AG20443 (cell line): ENCODE measurements at places on chromosomes 12 and 14.

DNA sequence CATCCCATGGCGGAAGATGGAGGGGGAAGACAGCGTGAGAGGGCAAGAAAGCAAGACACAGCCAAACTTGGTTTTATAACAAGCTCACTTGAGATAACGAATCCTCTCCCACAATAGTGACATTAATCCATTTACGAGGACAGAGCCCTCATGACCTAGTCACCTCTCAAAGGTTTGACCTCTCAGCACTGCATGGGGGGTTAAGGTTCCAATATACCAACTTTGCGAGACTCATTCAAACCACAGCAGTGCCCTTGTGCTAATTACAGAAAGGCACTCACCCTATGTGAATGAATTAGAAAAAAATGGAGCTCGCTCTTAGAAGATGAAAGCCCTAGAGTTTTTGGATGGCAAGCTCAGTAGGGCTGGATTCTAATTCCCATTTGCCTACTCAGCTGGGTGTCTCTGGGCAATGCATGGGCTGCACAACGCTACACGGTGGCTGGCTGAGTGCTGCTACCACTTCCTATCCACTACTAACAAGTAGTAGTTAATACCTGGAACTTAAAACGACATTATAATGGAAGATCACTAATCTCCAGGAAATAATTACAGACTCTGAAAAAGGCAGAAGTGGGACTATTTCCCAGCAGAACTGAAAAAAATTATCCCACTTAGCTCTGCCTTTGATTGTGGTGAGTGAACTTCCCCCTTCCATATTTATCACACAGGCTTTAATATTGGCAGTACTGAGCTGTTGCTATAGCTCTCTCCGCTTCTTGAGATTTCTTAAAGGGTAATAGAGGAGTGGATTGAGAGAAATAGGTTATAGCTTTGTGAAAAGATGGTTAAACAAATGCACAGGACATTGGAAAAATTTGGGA is 27.5 kb downstream of the TESPA1 start:
- no peak for DNase-seq

DNA sequence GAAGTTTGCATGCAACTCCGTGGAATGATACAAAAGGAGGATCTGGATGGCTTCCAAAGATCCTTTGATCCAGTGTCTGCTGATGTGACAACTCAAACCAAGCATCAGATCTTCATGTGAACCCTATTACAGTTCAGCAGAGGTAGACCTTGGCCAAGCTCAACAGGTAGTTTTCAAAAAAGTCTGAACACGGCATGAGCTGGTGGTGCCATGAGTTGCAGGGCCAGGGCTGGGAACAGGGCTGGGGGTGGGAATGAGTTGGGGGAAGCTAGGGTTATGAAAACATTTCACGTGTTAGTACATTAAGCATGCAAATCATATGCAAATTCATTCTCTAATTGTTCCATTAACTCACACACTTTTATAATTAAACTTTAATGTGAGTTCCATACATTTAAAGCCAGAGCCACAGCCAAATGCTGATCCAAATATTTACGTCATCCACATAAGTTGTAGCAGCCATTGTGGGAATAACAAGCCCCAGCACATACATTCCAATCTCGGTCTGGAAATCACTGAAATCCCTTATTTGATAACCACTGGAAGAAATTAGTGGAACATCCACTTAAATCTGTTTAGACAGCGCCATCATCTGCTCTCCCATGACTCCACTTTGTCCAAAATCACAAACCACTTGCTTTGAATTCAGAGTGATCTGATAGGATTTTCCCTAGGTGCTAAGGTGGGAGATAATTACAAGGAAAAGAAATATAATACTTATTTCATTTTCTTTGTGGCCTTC is 158.5 kb downstream of the APAF1 start:
- peak; percentile 26 for DNase-seq

DNA sequence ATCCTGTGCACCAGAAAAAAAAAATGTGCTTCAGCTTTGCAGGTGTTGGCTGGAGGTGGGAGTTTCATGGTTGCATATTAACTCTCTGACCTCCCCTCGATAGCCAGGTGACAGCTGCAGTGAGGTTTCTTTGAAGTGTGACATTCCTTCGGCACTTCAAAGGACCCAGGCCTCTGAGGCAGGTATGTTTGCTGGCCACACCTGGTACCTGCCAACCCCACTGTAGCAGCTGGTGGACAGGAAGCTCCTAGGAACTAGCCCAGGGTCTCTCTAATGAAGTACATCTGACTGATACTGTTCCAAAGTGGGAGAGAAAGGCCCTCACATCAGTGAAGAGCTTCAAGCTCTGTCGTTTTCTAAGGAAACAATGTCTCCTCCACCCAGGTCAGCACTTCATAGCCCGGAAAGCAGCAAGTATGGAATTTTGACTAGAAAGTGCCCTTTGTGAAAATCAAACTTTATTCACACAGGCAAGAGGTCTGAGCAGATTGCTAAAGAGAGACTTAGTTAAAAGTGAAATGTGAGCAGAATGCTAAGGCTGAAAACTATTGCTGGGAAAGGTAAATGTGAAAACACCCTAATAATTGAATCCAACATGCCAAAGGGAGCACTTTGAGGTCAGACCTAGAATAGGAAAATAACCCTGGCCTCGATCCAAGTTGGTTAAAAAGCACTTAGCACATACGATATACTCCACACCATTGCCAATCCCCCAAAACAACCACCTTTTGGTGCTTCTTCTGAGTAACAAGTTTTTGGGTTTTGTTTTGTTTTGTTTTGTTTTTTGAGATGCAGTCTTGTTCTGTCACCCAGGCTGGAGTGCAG is 71.3 kb downstream of the PHLDA1 start:
- no peak for DNase-seq

GRCh38 chr14:31024577-31025366 is 677 bp upstream of the AP4S1 start:
- DNase-seq: no peak

DNA sequence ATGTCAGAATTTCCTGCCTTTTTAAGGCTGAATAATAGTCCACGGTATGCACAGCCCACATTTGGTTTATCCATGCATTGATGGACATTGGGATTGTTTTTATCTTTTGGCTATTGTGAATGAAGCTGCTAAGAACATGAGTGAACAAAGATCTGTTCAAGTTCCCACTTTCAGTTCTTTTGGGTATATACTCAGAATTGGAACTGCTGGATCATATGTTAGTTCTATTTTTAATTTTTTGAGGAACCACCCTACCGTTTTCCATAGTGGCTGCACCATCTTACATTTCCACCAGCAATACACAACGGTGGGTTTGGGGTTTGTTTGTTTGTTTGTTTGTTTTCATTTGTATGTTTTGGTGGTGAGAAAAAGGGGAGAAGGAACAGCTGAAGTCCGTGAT is 6.4 kb downstream of the GPR68 start:
- DNase-seq: no peak

GRCh38 chr12:60251091-60251490 is 655.3 kb downstream of the SLC16A7 start:
- DNase-seq: no peak

DNA sequence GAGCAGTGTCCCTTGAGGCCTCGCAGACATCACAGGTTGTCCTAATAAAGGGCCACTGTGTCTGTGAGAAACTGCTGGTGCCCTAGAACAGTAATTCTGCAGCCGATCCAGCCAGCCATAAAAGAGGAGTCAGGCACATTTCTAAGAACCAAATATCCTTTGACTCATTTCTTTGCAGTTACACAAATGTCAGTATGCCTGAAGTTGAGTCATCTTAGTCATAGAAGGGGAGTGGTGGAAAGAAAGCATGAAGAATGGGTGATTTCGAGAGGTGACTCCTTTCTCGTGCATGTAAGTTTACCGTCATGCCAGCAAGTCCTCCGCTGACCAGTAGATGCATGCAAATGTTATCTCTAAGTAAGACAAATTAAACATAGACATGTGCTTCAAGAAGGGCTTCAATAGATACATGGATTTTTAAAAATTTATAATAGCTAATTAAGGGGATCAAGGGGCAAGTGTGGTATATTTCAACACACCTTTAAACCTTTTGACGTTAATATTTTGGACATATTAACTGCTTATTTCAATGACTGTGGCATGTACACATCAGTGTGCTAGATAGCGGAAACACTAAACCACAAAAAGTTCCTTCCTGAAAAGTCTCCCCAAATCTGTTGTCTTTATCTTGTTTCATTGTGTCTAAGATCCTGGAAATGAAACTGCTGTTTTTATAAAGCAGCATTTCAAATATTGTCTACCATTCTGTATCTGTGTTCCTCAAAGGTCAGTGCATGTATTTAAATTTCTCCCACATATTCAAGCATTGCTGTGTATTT is 497.4 kb downstream of the NPAS3 start:
- peak; percentile 65 for DNase-seq

DNA sequence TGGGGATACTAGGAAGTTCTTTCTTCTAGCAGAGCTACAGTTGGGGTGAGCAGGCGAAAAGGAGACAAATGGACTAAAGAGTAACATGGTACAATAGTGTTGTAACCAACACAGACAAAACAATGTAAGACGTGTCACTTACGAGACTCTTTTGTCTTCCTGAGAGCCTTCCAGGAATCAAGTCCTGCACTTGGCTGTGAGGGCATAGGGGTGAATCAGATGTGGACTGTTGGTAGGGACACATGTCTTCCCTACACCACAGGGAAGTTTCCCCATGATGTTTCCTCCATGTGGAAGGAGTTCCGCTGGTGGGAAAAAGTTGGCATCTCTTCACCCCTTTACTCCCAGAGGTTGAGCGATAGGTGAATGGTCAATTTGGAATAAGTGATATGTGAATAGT is 364.7 kb downstream of the NUAK1 start:
- no peak for DNase-seq

DNA sequence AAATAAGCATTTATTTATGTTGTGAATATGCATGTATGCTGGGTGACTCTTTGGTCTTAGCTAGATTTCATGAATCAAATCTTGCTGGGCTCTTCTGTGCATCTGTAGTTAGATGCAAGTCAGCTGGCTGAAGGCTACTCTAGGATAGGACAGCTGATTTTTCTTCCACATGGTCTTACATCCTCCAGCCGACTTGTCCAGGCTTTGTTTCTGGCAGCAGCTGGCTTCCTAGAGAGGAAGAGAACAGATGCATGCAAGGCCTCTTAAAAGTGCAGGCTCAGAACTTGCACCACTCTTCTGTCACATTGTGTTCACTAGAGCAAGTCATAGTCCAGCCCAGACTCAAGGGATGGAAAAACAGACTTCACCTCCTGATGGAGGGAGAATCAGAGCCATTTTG is 435.4 kb upstream of the STXBP6 start:
- no peak for DNase-seq

- no peak for DNase-seq
Observed at GRCh38 chr12:75360920-75361319, 26.4 kb downstream of the GLIPR1L1 start.

DNA sequence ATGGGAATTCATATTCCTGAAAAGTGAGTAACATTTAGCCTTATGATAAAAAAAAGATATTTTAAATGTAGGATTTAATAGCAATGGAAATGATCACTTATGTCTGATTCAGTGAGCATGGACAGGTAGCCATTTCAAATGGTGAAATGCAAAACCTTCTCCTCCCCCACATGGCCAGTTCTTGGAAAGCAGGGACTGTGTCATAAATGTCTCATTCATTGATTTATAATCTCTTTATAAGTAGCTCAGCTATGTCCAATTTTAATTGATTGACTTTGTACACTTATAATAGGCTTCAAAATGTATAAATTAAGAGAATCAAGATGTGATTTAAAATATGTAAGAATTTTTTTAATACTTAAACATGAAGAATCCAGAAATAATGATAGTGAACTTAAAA is 24.6 kb upstream of the SCFD1 start:
- DNase-seq: no peak

DNA sequence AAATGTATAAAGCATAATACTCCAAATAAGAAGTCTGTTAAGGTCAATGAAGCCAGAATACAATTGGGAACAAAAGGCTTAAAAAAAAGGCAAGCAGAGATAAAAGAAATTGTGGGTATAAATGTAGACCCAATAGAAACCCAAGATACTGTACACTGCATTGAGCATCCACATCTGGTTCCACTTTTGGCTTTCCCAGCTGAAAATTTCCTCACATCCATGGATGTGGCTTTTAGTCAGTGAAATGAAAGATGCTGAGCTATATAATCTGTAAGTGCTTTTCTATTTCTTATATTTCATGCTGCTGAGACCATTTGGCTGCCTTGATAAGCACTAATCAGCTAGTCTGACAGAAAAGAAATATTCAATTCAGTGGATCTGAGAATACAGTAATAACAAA is 83.5 kb downstream of the PTPRR start:
- DNase-seq: no peak

DNA sequence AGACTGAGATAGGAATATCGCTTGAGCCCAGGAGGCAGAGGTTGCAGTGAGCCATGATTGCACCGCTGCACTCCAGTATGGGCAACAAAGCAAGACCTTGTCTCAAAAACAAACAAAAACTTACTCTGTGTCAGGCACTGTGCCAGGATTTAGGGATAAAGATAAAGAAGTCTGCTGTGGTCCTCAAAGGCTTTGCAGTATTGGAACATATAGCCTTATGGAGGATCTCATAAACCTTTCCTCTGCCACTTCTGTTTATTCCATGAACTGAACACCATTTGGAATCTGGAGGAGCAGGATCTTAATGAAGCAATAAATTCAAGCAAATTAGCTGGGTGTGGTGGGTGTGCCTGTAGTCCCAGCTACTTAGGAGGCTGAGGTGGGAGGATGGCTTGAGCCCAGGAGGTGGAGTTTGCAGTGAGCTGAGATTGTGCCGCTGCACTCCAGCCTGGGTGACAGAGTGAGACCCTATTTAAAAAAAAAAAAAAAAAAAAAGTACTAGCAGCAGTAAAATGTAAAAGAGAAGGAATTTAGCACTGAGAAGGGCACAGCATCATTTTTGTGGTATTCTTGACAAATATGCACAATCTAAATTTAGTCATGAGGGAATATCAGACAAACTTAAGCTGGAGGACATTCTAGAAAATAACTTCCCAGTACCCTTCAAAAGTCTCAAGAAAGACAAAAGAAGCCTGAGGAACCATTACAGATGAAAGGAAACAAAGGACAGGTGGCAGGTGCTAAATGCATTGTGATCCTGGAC is 27.1 kb downstream of the BMAL2 start:
- DNase-seq: no peak

DNA sequence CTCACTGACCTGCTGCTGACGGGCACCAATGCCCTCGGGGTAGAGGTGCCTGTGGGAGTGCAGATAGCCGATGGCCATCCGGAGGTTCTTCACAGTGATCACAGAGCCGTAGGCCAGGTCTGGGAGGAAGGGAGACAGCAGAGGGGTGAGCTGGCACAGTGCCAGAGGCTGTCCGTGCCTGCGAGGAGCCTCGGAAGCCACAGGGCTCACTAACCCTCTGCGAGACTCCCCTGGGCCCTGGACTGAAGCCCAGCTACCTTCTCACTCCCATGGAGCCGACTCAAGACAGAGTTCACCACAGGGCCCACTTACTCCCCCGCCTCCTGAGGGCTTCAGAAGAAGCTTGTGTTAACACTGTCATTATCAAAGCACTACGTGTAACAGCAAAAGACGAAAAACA is 24.5 kb downstream of the POMT2 start:
- DNase-seq: no peak

- peak; percentile 43 for DNase-seq
Observed at GRCh38 chr12:79934281-79935020, 446 bp downstream of the PPP1R12A start.
